Tibial nerve (tissue), 4 donors: ENCODE measurements at places on chromosomes 5 and 9. TPM values are rescaled to one million over a fixed set of nuclear protein-coding genes. Genes with fewer than 3 reads are reported as not detected.

LRRTM2 gene
- total RNA-seq: 1.2 TPM

GRCh38 chr9:97627624-97628023, 5.5 kb downstream of the TSTD2 start:
- peaks cover 29% of the 10 kb centered on the region for H3K36me3 ChIP-seq
- H3K27me3 ChIP-seq: no peaks in the 10 kb centered on the region
- no peak for DNase-seq
- H3K27ac ChIP-seq: peak overlapping the region; percentile 14
- no peak overlapping the region for H3K4me3 ChIP-seq
- H3K4me1 ChIP-seq: peaks cover 53% of the 10 kb centered on the region

GLDC gene
- total RNA-seq: 14.4 TPM

DNA sequence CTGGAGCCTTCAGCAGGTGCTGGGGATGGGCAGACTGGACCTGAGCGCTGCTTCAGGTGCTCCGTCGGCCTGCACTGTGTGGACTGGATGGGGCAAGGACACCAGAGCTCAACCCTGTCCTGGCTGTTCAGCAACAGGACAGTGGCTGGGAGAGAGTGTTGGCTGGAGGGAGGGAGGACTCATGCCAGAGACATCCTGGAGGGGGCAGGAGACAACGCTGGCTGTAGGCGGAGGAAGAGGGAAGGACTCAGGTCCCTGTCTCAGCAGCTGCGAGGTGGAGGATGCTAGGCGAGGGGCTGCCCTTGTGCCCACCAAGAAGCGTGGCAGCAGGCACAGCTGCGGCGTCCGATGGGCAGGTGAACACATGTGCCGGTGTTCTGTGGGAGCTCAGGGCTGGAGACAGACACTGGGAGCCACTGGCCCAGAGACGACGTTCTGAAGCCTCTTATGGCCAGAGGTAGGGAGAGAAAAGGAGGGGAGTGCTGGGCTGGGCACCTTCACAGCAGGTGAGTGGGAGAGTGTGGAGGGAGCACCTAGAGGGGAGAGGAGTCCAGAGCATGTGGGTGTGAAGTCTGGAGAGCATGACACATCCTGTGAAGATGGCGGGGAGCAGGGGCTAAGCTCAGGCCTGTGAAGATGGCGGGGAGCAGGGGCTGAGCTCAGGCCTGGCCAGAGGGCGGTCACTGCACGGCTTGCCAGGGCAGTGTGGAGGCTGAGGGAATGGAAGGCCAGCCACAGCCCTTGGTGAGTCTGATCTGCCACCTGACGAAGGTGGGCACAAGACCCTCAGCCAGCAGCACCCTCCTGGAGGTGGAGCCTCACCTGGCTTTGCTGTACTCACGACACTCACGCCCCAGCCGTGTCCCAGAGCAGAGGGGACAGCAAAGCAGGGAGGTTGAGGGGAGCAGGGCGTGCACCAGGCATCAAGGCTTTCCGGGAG, 79.1 kb upstream of the FCN1 start:
- no peak for DNase-seq
- no peaks in the 10 kb centered on the region for H3K27me3 ChIP-seq
- no peak overlapping the region for H3K27ac ChIP-seq

ENTPD8 gene
- total RNA-seq: not detected

TNFSF15 gene
- 0.30 TPM for total RNA-seq

- peaks cover 60% of the 10 kb centered on the region for H3K27me3 ChIP-seq
- H3K4me1 ChIP-seq: no peaks in the 10 kb centered on the region
- H3K36me3 ChIP-seq: no peaks in the 10 kb centered on the region
- DNase-seq: no peak
- H3K4me3 ChIP-seq: no peak overlapping the region
Observed at GRCh38 chr9:21565155-21565554, 83.0 kb upstream of the IFNE start.

DNA sequence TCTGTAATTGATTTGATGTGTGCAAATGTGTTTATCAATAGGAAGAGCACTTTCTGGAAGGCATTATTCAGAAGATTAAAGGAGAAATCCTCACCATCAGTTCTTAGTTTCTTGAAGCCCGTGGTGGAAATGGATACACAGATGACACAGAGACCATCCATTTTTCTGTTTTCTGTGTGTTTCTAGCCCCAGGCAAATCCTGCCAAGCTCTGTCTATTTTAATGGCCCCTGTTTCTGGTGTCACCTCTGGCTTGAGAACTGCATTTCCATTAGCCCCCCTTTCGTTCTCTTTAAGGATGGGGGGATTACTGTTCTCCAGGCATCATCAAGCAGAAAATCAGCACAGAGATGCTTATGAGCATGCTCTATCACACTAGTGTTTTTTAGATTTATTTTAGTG, 37.3 kb downstream of the DAPK1 start:
- peaks cover 3% of the 10 kb centered on the region for H3K4me1 ChIP-seq
- no peaks in the 10 kb centered on the region for H3K36me3 ChIP-seq
- no peak for DNase-seq
- H3K27ac ChIP-seq: no peak overlapping the region
- no peak overlapping the region for H3K4me3 ChIP-seq
